ENCODE measurements at places on chromosomes 7 and 10.
A peak's percentile ranks its signal among the peaks of the same experiment; 100 is the strongest.

DNA sequence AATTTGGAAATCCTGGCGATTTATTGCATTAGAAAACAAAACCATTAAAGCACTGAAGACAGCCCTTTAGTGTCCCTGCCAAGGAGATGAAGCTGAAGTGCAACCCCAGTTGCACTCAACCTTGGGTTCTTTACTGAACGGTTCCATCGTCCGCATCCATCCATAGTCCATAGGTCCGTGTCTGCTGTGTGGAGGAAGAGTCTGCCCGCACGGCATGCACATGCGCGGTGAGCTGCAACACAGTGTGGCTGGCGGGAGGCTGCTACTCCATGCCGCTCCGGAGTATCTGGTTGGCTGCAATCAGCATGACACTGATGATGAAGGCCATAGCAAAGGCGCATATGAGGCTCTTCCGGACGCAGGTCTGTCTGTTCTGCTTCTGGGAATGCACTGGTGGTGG lies 624.6 kb downstream of the CALN1 start:
- H3K4me3 ChIP-seq = no peak overlapping the region
- H3K27ac ChIP-seq = no peak overlapping the region
- no peaks in the 10 kb centered on the region for H3K27me3 ChIP-seq
- no peak for DNase-seq

DNA sequence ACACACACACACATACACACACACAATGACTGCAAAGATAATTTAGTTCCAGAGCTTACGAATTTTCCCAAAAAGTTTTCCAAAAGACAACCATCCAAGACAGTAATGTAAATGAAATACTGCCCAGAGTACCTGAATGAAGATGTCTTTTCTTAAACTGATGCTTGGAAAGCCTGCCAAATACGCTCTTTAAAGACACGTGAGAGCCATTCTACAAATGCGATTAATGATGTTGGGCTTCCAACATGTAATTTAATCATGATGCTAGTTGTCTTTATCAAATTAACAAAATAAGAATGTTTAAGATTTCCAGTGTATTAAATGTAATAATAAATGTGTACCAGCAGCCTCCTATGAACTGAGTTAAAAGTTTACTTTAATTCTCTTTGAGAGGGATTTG lies 11.1 kb downstream of the ERCC6 start:
- no peaks in the 10 kb centered on the region for H3K27me3 ChIP-seq
- peaks cover 3% of the 10 kb centered on the region for H3K4me1 ChIP-seq
- peaks cover 66% of the 10 kb centered on the region for H3K36me3 ChIP-seq
- no peak for DNase-seq

- peak overlapping the region; percentile 98 for H3K27ac ChIP-seq
- no peak overlapping the region for H3K4me3 ChIP-seq
- no peak for DNase-seq
These were observed 23.1 kb upstream of the PPIF start for GRCh38 chr10:79324032-79324695.

- H3K4me3 ChIP-seq = no peak overlapping the region
- H3K4me1 ChIP-seq = no peaks in the 10 kb centered on the region
- no peaks in the 10 kb centered on the region for H3K36me3 ChIP-seq
- H3K27ac ChIP-seq = no peak overlapping the region
- H3K27me3 ChIP-seq = peaks cover 2% of the 10 kb centered on the region
- no peak for DNase-seq
These were observed 401.9 kb upstream of the MKI67 start for GRCh38 chr10:128528167-128528566.

- H3K36me3 ChIP-seq = no peaks in the 10 kb centered on the region
- H3K27ac ChIP-seq = no peak overlapping the region
- H3K27me3 ChIP-seq = no peaks in the 10 kb centered on the region
- peaks cover under 1% of the 10 kb centered on the region for H3K4me1 ChIP-seq
These were observed 192.4 kb downstream of the ADARB2 start for GRCh38 chr10:1544929-1545328.

GRCh38 chr10:14925268-14925667 lies 28.6 kb downstream of the DCLRE1C start:
- peaks cover 3% of the 10 kb centered on the region for H3K4me1 ChIP-seq
- DNase-seq = no peak
- no peak overlapping the region for H3K4me3 ChIP-seq
- no peak overlapping the region for H3K27ac ChIP-seq

DNA sequence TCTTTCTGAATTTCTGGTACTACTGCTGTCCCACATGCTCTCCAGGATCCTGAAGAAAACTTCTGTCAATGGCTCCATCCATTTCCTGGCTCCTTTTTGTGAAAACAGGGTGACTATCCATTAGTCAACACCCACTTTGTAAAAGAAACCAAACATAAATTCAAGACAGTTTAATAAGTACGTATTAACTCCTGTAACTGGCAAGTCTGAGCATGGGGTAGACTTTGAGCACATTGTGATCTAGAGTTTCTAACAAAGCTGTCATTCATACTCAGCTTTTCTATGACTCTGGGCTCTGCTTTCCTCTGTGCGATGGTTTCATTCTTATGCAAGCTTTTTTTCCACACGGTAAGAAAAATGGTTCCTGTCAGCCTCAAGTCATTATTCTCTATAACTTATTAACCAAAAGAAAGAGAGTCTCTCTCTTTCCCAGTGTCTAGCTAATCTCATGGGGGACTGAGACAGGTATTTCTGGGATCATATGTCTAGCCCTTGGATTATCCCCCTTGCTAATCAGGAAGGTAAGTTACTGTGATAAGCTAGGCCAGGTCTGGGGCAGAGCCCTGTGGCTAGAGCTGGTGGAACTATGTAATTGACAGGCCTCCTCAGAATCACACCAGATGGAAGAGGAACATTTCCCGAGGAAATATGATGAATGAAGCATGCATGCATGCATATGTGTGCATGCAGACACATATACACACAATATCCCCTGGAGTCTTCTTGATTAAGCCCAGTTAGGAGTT lies 98.5 kb downstream of the GNAI1 start:
- no peak overlapping the region for H3K4me3 ChIP-seq
- H3K27ac ChIP-seq = no peak overlapping the region
- no peaks in the 10 kb centered on the region for H3K27me3 ChIP-seq
- H3K36me3 ChIP-seq = no peaks in the 10 kb centered on the region
- H3K4me1 ChIP-seq = peaks cover 2% of the 10 kb centered on the region
- DNase-seq = no peak

DNA sequence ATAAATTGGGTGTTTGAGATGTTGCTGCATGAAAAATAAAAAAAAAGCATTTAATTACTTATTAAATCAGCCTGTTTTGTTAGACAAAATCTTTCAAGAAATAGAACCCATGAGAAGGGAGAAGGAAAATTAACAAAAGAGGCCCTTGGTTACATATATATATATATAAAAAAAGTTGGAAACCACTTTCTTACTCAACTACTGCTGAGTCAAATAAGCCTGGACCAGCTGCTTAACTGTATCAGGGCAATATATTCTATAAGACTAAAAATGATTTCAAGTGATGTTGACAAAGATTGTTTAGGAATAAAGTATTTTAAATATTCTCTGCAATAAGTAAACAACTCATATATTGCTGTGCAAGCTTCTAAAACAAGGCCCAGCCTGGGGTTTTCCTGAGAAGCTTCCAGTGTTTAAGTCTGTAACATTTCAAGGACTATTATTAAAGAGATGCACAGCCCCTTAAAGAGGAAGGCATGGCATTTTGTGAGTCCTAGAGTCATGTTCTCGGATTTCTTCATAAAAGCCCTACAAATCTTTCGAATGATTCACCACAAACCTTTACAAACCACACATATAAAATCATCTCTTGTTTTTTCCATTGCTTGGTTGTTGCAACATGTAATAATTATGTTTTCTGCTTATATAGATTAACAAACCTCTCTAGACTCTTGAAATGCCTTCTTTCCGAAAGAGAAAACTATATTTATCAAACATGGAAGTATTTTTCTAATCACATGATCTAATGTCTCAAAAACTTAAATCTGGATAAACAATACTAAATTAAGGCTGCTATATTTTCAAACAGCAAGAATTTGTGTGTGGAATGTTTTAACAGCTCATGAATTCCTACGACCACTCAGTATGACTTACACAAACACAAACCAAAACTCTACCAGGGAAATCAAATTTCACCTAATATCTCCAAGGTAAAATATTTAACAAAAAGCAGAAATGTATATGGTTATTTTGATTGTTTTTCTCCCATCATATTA lies 14.3 kb downstream of the JAZF1 start:
- H3K27ac ChIP-seq = no peak overlapping the region
- H3K4me3 ChIP-seq = no peak overlapping the region
- H3K36me3 ChIP-seq = no peaks in the 10 kb centered on the region

GRCh38 chr7:80678707-80679106 lies 40.3 kb downstream of the CD36 start:
- H3K27me3 ChIP-seq = no peaks in the 10 kb centered on the region
- no peak for DNase-seq
- H3K27ac ChIP-seq = no peak overlapping the region
- H3K4me3 ChIP-seq = no peak overlapping the region

DNA sequence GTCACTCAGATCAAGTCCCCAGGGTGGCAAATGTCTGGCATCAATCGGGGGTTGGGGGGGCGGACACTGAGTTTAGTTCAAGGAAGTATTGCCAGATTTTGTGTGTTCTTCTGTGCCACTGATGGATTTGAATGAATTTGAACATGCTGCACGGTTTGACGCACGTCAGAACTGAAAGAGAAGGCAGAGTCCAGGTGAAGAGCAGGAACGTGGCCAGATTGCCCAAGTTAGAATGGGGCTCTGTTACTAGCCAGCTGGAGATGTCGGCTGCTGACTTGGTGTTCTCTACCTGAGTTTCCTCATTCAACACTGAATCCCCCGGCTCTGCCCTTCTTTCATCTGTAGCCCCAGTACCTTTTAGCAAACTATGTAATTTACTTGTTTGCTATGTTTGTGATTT lies 180.2 kb downstream of the PRKCQ start:
- H3K27ac ChIP-seq = no peak overlapping the region
- DNase-seq = no peak

- peaks cover 3% of the 10 kb centered on the region for H3K4me1 ChIP-seq
- H3K36me3 ChIP-seq = no peaks in the 10 kb centered on the region
- no peak overlapping the region for H3K4me3 ChIP-seq
- no peaks in the 10 kb centered on the region for H3K27me3 ChIP-seq
These were observed 19.6 kb downstream of the ARL4A start for GRCh38 chr7:12706900-12707536.

GRCh38 chr10:70932392-70933196 lies 44.2 kb upstream of the PCBD1 start:
- no peak for DNase-seq
- H3K4me1 ChIP-seq = no peaks in the 10 kb centered on the region
- no peaks in the 10 kb centered on the region for H3K36me3 ChIP-seq
- no peaks in the 10 kb centered on the region for H3K27me3 ChIP-seq
- H3K4me3 ChIP-seq = no peak overlapping the region

DNA sequence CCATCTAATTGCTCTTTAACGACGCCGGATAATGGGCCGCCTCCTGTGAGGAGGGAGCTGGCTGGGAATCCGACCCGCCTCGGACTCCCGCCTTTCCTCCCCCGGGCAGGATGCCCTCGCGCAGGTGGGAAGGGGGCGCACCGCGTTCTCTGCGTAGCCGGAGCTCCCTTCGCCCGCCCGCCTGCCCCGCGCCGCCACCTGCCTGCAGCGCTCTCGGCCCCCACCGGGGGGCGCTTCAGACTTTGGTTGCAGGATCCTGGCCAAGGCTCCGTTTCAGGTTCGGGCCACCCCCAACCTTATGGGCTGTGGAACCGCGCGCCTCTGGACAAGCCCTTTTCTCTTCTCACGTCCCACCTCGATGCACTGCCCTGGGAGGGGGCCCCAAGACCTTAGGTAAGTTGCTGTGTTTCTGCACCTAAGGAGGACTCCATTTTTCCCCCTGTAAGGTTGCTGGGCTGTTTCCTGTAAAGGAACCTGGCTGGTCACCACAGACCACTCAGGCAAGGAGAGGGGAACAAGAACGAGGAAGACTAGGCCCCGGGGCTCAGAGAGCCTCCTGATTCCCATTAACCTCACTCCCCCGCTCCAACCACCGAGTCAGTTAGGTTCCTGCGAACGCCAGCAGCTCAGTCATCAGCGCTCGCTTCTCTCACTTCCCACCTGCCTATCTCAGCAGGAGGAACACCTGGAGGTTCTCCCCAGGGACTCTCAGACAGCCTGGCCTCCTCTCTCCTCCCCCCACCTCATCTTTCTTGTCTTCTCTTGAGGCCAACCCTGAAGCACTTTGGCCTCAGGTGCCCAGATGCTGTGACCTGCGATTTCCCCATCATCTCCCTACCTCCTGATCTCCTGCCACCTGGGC lies 11.3 kb upstream of the KAZALD1 start:
- H3K4me1 ChIP-seq = peaks cover 14% of the 10 kb centered on the region
- peaks cover 5% of the 10 kb centered on the region for H3K36me3 ChIP-seq
- H3K27ac ChIP-seq = no peak overlapping the region
- H3K27me3 ChIP-seq = peaks cover 54% of the 10 kb centered on the region

GRCh38 chr10:107129000-107129399 lies 35.5 kb downstream of the SORCS1 start:
- H3K36me3 ChIP-seq = no peaks in the 10 kb centered on the region
- no peak overlapping the region for H3K4me3 ChIP-seq
- H3K27ac ChIP-seq = no peak overlapping the region
- no peak for DNase-seq
- H3K4me1 ChIP-seq = no peaks in the 10 kb centered on the region
- H3K27me3 ChIP-seq = no peaks in the 10 kb centered on the region

DNA sequence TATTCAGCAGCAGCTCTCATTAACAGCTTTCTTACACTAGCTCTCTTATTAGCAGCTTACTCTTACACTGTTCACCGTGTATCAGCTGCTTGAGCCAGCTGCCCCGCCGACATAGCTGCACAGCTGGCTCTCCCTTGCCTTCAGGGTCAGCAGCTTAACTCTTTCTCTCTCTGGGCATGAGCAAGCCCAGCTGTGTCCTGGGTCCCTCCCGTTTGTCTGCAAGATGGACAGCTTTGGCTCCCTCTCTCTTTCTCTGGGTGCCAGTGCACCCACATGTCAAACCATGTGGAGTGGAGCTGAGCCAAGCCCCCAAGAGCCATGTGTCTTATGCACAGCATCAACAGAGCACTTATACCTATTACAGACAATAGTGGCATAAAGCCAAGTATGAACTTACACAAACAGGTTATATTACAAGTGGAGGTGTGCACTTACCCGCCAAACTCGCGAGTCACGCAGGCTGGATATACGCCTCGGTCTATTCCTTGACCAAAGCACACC lies 35.7 kb upstream of the MTPAP start:
- H3K36me3 ChIP-seq = no peaks in the 10 kb centered on the region
- no peak for DNase-seq
- peaks cover 3% of the 10 kb centered on the region for H3K4me1 ChIP-seq

All from T-helper 2 cell treated with Interferon-gamma antibody and Interleukin-4, amounts not matched to agents 5 μg/mL and 100 μg/mL, for 36 hours (primary cell).